T-helper 9 cell (primary cell): ENCODE measurements at places on chromosomes 7 and 10.

- DNase-seq = no peak
Measured at GRCh38 chr10:97888641-97889262, 39.1 kb downstream of the GOLGA7B start.

- DNase-seq = no peak
Measured at GRCh38 chr10:62958980-62959379, 142.8 kb upstream of the EGR2 start.

GRCh38 chr10:121497513-121498470 is 100.5 kb downstream of the FGFR2 start:
- no peak for DNase-seq

GRCh38 chr10:50417886-50418830 is 166.8 kb upstream of the ASAH2 start:
- peak; percentile 5 for DNase-seq

- DNase-seq = no peak
Measured at GRCh38 chr7:151851145-151851751, 25.7 kb downstream of the PRKAG2 start.

- no peak for DNase-seq
Measured at GRCh38 chr10:120400601-120401000, 56.4 kb upstream of the PLPP4 start.

DNA sequence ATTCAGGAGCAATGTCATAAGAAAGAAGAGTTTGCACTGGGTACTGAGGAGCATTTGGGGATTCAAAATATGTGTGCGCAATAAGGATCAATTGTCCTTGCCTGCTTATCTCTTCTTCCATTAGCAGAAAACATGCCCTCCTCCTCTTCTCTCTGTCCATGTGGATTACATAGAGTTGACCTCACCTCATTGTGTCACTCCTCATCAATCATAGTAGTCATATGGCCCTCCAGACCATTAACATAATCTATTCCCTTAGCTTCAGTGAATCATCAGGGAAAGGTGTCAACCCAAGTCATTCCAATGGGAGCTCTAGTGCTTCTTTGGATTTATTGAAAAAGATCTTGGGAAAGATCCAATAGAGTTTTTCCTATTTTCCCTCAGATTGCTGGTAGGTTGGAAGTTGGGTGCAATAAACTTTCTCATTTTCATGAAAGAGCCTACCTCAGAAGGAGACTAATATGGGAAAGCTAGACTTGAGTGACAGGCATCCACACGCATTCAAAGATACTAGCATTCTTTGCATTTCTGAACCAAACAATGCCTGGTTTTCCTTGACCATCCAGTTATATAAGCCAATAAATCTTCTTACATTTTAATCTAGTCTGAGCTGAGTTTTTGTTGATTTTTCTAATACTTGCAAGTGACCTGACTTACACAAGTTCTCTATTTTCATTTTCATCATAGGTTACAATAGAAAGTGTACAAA is 71.5 kb upstream of the FAM13C start:
- no peak for DNase-seq

DNA sequence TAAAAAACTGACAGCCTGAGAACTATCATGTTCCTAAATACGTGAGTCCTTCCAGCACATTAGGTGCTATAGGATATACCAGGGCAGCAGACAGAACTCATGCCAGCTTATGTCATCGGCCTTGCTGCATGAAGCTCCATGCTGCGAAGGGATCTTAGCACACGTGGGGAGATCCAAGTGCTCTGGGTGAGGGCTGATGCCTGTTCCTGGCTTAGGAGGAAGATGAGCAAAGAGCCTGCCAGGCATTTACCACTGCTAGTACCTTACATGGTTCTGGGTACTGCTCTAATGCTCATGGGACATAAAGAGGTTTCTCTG is 43.2 kb downstream of the SVIL start:
- no peak for DNase-seq

- DNase-seq = no peak
Measured at GRCh38 chr7:112254156-112254555, 47.7 kb downstream of the ZNF277 start.

DNA sequence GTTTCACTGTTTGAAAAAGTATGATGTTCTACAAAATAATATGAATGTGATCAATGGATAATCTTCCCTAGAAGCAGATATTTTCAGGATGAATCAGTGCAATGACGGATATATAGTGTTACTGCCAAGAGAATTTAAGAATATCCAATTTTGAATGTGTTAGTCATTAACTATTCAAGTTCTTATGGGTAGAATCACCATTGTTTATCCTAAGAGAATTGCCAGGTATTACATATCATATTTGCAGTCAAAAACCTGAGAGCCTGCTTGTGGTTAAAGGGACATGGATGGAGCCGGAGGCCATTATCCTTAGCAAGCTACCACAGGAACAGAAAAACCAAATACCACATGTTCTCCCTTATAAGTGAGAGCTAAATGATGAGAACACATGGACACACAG is 26.9 kb downstream of the AHR start:
- DNase-seq = no peak

DNA sequence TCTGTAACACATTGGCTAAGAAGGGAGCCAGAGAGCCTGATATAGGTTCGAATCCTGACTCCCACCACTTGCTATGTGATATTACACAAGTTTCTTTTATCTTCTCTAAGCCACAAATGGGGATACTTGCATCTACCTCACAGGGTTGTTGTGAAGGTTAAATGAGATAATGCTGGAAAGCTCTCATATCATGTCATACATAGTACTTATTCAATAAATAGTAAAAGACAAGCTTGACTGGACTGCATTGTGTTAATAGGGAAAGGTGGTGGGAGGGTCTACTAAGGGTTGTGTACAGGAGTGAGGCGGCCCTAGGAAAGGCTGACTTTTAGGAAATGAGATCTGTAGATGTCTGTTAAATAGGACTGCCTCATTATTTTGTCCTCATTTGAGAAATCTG is 35.8 kb upstream of the DNMBP start:
- no peak for DNase-seq

- no peak for DNase-seq
Measured at GRCh38 chr10:107813451-107814162, 649.1 kb upstream of the SORCS1 start.

- DNase-seq = no peak
Measured at GRCh38 chr7:422191-422885, 97.3 kb downstream of the PDGFA start.

DNA sequence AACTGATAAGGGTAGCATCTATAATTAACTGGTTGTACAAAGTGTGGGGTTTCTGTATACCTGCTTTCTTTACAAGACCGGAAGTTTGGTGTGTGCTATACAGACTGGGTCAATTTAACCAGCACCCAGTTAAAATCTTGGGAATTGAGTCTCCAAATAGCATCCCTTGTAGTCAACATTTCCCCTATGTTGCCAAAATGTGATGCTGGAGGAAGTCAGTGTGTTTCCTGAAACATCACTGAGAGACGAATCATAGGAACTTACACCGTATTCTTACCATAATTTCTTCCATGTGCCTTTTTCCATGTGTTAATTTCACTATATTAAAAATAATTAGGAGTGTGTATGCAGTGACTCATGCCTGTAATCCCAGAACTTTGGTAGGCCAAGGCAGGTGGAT is 1.7 kb downstream of the AKR1C4 start:
- DNase-seq = no peak

- no peak for DNase-seq
Measured at GRCh38 chr10:95792874-95793285, 36.9 kb downstream of the ENTPD1 start.

DNA sequence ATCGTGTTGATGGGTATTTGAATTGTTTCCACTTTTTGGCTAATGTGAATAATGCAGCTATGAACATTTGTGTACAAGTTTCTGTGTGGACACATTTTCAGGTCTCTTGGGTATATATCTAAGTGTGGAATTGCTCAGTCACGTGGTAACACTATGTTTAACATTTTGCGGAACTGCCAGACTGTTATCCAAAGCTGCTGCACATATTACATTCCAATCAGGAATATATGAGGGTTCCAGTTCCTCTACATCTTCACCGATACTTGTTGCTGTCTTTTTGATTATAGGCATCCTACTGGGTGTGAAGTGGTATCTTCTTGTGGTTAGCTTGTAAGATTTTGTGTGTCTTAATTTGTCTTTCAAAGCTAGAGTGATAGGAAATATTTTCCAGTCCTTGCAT is 6.8 kb downstream of the PTPN12 start:
- no peak for DNase-seq

DNA sequence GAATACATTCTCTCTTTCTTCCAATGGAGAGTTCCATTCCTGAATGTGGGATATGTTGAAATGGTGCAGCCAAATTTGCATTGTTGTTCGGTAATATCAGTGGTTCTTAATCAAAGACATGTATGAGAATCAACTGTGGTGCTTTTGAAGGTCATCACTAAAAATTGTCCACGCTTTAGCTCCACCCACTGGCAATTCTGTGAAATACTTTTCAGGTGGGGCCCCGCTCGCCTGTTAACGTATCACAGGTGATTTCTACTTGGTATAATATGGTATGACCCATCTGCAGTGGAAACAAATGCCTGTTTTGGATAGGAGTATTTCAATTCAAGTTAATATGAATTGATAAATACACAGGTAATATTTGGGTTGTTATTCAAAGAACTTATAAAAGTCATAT is 178.4 kb downstream of the NSUN6 start:
- no peak for DNase-seq

GRCh38 chr10:117162093-117163060 is 24.3 kb upstream of the VAX1 start:
- DNase-seq = no peak

GRCh38 chr7:107036535-107036934 is 8.0 kb upstream of the PRKAR2B start:
- DNase-seq = no peak

- no peak for DNase-seq
Measured at GRCh38 chr7:87330942-87331341, 14.5 kb upstream of the CROT start.

- DNase-seq = no peak
Measured at GRCh38 chr7:143886826-143887477, 15.0 kb downstream of the TCAF1 start.

DNA sequence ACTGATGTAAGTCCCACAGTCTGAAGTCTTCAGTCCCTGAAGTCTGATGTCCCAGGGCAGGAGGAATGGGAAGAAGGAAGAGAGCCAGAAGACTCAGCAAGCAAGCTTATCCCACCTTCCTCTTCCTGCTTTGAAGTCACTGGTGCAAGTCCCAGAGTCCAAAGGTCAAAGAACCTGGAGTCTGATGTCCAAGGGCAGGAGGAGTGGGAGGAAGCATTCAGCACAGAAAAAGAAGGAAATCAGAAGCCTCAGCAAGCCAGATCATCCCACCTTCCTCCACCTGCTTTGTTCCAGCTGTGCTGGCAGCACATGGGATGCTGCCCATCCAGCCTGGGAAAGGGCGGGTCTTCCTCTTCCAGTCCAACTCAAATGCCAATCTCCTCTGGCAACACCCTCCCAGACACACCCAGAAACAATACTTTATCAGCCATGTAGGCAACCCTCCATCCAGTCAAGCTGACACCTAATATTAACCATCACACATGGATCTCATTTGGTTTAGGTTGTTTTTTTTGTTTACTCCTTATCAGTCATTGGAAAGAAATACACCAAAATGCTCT is 50.9 kb downstream of the ADAM12 start:
- DNase-seq = no peak

GRCh38 chr10:54758791-54759190 is 42.2 kb downstream of the PCDH15 start:
- no peak for DNase-seq

GRCh38 chr10:72702868-72703581 is 11.1 kb downstream of the MCU start:
- no peak for DNase-seq

DNA sequence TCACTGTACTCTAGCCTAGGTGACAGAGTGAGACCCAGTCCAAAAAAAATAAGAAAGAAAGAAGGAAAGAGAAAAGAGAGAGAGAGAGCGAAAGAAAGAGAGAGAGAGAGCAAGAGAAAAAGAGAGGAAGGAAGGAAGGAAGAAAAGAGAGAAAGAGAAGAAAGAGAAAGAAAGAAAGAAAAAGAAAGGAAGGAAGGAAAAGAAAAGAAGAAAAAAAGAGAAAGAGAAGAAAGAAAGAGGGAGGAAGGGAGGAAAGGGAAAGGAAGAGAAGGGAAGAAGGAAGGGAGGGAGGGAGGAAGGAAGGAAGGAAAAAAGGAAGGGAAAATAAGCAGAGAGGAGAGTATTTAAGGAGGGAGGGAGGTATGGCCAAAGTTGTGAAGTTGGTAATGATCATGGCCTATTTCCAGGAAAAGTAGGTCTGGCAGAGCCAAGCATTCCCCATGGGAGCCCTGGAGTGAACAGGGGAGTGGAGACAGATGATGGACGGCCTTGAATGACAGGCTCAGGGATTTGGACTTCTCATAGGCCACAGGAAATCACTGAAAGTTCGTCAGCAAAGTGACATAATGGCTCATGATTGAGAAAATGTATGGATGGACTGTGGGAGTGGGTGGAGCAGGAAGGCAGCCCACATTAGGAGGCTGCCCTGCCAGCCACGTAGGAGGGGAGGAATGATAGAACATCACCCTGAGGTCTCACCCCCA is 44.8 kb upstream of the CUX1 start:
- no peak for DNase-seq

GRCh38 chr10:112783351-112784021 is 166.6 kb upstream of the TCF7L2 start:
- no peak for DNase-seq

DNA sequence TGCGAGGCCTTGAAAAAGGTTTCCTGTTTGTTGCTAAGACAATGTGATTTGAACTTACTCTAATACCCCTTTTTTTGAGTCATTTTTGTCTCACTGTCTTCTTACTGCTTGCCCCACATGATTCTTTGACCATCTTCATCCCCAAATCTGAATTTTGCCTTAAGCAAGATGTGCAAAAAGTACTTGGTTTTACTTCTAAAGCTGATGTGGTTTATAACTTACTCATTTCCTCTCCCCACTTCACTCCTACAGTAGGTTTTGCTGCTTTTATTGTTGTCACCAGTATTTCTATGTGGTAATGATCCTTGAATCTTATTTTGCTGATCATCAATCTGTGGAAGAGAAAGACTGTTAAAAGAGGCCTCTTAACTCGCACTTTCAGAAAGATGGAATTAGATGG is 396.4 kb downstream of the SDK1 start:
- no peak for DNase-seq

DNA sequence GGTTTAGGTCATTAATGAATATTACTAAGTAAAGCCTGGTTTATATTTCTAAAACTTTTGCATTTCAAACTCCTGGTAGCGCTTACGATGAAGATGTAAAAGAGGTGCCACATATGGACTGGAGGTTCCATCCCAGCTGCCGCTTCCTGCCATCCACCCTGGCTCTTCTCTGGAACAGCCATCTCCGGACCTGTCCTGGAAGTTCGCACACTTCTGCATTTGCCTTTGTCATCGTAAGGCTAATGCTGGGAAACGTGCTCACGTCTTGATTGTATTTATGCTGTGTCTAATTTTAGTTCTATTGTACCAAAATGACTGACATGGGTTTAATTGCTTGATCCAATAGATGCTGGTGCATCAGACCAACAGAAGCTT is 103.1 kb downstream of the HIPK2 start:
- DNase-seq = no peak

DNA sequence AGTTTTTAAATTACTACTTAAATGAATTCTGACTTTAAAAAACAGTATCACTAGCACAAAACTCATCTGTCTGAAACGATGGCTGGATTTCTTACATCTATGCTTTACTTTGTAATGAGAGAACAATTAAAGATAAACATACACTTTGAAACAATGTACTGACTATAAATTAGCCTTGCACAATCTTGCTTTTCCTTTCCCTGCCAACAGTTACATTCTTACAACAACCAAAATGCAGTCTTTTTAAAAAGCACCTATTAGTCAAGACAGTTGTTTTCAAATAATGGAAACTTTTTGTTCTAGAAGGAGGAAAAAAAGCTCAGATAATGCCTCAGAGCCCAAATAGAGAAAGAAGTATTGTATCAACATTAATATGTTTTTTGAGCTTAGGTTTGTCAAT is 153.3 kb downstream of the ELMO1 start:
- DNase-seq = no peak
